ENCODE measurements at places on chromosomes 11 and 22.

DNA sequence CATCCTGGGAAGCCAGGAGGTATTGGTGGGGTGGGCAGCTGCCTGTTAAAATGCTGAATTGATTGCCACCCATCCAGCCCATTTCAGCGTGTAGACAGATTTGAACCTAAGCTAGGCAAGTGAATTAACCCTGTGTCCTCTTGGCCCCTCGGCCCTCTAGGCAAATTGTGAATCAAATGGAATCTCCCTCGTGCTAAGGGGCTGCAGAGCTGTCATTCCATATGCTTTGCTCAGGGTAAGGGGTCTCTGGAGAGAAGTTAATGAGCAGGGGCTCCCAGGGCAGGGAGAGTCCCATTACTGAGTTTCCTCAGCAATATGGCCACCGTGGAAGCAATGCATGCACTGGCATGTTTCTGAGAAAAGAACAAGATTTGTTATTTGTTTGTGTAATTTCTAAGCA, 117.7 kb upstream of the RCN1 start:
- DNase-seq = no peak

DNA sequence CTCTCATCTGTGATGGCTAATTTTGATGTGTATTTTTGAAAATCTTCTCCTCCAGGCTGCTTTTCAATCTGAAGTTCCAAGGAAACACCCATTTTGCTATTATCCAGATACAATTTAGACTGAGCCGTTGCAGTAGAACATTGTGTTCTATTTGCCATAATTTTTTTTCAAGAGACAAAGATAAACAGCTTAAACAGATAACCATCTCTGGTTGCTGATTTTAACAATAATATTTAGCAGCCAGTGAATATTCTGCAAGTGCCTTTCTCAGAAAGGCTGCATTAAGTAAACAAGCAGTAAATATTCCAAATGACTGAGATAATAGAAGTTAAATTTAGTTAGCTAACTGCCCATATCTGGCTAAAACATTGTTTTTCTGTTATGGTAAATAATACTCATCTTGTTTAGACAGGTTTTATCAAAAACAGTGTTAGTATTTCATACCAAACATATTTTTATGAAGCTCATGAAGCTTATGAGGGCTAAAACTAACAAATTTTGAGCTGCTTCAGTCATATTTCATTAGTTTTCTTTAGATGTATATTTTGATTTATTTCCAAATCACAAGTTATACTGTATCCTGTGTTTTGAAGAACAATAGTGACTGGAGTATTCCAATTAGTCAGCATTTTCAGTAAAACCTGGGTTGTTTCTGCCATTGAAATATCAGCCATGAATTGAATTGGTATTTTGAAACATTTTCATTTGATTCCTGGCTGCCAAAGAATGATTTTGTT, 206.7 kb downstream of the SBF2 start:
- DNase-seq = no peak

DNA sequence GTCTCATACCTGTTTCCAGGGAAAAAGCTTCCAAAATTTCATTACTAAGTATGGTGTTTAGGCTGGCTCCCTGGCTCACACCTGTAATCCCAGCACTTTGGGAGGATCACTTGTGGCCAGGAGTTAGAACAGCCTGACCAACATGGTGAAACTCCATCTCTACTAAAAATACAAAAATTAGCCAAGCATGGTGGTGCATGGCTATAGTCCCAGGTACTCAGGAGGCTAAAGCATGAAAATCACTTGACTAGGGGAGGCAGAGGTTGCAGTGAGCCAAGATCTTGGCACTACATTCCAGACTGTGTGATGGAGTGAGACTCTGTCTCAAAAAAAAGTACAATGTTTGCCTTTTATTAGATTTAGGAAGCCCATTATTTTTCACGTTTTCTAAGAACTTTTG, 331.5 kb upstream of the CCDC90B start:
- DNase-seq = no peak

- DNase-seq = no peak
These were observed 226.8 kb upstream of the CHORDC1 start for GRCh38 chr11:90449606-90450005.

DNA sequence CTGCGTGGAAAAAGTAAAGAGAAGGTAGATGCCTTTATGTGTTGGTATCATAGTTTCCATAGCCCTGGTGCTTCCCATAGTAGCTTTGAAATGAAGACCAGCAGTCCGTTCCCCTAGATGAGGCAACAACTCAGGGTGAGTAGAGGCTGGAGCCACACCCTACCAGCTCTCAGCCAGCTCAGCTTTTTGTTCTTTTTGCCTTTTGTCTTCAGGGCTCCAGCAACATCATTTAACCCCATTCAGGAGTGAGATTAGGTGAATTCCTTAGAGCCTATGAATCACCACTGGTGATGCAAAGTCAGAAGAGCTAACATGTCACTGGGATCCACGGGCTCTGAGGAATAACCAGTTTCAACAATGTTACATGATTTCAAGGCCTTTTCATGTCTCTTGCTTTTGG, 14.0 kb upstream of the SESN3 start:
- peak; percentile 26 for DNase-seq

DNA sequence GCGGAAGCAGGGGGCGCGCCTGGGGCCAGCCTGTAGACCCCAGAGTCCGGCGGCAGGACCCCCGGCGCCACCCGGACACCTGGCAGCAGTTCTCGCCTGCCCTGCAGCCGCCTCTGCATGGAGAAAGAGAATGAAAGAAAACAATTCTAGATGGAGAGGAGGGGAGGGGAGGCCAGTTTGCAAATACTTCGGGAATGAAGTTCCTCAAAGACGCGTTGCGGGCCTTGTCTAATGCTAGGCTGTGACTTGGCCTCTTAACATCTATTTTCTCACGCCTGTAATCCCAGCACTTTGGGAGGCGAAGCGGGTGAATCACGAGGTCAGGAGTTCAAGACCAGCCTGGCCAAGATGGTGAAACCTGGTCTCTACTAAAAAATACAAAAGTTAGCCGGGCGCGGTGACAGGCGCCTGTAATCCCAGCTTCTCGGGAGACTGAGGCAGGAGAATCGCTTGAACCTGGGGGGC, 2.1 kb upstream of the BARX2 start:
- DNase-seq = no peak

DNA sequence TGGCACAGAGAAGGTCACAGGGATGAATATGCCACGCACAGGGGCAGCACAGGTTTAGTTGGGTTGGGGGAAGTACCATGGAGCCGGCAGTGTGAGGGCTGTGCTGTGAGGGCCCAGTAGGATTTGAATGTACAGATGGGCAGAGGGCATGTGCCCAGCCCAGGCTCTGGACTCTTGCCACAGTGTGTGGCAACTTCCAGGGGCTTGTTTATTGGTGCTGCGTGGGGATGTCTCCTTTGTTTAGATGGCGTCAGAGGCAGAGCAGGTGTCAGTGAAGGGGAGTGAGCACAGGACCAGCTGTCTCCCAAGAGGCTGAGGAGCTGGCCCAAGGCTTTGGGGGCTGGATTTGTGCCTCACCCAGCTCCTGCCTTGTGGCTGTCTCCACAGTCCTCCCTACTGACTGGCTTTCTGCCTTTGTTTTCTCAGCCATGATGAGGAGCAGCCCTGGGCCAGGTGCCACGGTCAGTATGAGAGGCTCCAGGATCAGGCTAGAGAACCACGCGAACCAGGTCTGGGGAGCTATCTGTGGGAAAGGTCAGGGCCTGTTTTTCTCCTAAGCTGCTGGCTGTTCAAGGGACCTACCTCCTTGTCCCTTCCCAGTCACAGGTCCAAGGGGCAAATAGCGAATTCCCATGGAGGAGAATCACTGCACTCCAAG, 21.9 kb downstream of the SUN2 start:
- no peak for DNase-seq

GRCh38 chr22:31968022-31968421, 23.7 kb downstream of the YWHAH start:
- DNase-seq = no peak

DNA sequence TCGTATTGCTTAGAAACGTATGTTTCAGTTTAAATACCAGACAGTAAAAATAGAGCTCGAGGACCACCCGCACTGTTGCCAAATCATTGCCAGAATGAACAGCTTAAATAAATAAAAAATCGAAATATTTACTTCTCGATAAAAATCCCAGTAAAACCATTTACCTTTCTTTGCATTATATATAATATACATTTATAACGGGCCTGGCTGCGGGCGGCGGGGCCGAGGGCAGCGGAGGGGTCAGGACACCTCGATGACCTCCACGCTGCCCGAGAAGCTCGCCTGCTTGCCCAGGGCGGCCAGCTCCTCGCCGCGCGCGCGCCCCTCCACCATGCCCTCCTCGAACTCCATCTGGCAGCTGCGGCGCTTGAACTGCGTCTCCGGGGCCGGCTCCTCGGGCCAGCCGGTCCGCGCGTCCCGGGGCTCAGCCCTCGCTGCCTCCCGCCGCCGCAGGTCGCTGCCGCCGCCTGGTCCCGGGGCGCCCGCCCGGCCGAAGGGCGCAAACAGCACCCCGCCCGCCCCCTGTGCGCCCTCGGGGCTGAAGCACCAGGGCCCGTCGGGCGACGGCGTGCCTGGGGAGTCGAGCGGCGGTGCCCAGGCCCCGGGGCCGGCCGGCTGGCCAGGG, 15.7 kb downstream of the DUSP8 start:
- DNase-seq = no peak

DNA sequence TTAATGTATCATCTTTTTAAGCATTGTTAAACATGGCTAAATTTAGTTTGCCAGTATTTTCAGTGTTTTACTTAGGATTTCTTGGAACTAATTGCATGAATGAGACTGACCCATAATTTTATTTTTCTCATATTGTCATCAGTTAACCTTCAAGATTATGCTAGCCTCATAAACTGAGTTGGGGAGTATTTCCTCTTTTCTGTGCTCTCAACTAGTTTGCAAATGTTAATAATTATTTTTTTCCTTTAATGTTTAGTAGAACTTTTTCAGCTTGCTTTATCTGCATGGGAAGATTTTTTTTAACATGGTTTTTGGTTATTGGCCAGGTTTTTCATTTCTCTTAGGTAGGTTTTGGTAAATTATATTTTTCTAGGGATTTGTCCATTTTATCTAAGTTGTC, 235.4 kb upstream of the SESN3 start:
- DNase-seq = no peak

- DNase-seq = no peak
These were observed 2.2 kb downstream of the MAPK12 start for GRCh38 chr22:50259302-50259701.

- no peak for DNase-seq
These were observed 10.8 kb downstream of the HSPA8 start for GRCh38 chr11:123051146-123051545.

GRCh38 chr11:68014157-68014946, 4.2 kb downstream of the ALDH3B1 start:
- peak; percentile 79 for DNase-seq

DNA sequence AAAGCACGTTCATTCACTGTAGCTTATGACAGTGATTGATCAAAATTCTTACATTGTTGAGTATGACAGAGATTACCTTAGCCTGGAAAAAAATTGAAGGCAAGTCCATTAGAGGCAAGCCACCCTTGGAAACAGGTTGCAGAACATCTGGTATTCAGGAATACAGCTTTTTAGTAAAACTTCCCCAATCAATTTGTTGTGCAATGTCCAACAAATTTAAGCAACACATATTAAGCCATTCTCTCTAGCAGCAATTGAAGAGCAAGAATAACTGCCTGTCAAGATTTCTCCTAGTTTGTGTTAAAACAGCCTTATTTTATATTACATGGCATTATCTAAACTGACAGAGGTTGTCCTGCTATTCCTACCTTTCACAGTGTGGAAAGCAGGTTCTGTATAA, 37.0 kb downstream of the BCL2L13 start:
- no peak for DNase-seq

DNA sequence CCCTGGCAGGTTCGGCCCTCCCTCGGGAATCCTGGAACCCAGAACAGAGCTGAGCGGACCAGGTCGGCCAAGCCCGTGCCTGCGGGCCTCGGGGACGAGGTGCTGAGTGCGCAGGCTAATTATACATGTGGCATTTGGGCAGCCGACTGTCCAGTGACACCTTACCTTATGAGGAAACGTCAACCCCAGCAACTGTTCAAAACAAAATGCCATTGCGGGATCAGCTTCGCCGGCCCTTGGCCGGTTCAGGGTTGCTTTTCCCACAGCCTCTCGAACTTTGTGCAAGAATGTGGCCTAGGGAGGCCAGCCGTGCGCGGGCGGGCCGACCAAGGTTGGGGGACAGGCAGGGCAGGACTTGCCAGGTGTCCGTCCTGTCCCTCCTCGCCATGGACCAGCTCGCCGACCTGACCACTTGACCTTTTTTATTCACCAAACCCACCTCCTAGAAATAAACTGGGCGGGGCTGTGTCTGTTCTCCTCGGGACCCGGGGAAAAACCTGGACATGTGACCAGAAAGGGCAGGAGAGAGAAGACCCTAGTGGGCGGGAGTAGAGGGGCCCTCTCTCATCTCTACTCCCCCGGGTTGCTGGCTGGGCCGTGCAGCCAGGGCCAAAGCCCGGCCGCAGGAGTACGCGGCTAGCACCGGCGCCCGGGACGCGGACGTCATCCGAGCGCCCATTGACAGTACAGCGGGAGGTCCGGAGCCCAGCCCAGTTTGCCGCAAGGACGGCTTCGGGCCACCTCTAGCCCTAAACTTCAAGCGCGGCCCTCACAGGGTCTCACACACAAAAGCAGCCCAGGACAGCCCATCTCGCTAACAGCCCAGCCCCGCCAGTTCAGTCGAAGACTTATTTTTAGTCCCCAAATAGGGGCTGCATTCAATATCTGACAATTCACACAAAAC, 134.3 kb upstream of the C11orf58 start:
- DNase-seq = peak; percentile 39

- DNase-seq = no peak
These were observed 442.2 kb upstream of the B3GAT1 start for GRCh38 chr11:134853992-134854991.

- peak; percentile 29 for DNase-seq
These were observed 1.4 kb downstream of the CDKN1C start for GRCh38 chr11:2883979-2884815.

DNA sequence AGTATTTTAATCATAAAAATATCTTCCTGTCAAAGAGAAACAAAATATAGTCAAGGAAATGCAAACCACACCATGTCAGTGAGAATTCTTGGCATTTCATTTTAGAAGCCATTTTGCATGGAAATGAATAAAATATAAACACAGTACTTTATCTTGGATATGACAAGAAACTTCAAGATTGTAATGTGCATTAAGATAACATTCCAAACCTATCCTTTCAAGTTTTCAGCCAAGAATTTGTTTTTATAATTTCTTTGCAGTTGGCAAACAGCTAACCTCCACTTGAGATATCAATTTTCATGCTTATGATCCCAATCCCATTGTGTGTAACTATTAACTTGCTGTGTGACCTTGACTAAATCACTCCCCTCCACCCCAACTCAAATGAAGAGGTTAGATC, 59.3 kb upstream of the WT1 start:
- DNase-seq = no peak

- no peak for DNase-seq
These were observed 123.3 kb upstream of the CRYBB3 start for GRCh38 chr22:25076336-25076735.

GRCh38 chr22:11629661-11630385, 3898.2 kb upstream of the OR11H1 start:
- DNase-seq = no peak

DNA sequence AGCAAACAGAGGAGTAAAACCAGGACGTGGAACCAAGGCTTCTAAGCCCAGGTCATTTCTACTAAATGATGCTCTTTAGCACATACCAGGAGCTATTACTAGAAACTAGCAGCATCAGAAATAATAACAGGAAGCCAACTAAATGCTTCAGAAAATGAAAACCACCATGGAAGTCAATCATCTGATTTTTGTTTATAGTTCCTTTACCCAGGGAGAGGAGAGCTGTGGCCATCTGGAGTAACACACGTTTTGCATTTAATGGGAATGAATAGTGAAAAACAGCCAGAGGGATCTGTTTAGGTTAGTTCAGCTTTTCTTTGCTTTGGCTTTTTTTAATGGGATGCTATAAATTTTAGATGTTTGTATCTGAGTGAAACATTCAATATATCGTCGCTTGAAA, 250.7 kb upstream of the ARHGAP20 start:
- DNase-seq = peak; percentile 12

Measured in astrocyte of the spinal cord (primary cell).